NCI-H1417 treated with DMSO at 0.1 percent for 48 hours (cell line): ENCODE measurements at places on chromosomes 7 and 10.

DNA sequence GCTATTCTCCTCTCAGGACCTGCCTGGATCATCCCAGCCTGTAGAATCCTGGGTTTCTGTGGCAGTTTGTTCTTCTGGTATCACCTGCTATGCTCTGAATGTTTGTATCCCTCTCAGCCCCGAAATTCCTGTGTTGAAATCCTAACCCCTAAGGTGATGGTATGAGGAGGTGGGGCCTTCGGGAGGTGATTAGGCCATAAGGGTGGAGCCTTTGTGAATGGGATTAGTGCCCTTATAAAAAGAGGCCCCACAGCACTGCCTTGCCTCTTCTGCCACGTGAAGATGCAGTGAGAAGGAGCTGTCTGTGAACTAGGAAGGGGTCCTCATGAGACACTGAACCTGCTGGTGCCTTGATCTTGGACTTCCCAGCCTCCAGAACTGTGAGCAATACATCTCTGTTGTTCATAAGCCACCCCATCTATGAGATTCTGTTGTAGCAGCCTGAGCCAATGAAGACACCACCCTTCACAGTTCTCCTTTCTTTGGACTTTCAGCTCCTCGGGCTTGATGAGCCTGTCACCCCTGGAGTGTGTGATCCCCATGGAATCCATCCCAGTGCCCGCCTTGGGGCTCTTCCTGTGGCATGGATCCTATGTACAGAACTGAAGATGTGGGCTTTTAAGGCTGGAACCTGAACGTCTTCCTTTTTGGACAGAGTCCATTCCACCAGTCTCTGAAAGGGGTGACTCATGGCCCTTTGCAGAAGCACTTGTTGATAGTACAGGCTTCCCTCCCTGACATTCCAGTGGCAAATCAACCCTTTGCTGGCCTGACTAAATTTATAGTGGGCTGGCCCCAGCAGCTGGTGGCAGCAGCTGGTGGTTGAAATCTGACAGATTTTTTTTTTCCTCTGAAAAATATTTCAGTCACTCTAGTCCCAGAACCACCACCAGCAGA lies 138.0 kb downstream of the TACC2 start:
- no peak for DNase-seq

- no peak for DNase-seq
These were observed 50.8 kb downstream of the GSDME start for GRCh38 chr7:24706211-24707170.

DNA sequence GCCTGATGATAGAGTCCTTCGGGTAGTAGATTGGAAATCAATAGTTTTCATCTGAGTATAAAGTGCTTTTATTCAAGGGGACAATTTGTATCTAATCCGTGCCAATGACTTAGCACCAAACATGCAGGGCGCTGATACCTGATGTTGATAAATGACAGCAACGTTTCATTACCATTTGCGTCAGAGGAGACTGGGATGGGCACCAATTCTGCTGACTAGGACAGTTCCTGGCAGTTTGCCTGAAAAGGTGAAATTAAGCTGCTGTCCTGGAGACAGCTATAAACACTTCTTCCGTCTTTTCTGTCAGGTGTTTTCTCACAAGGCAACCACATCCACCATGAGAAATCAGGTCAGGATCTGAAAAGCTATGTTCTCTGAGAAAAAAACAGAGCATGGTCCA lies 1136.4 kb downstream of the TYW1 start:
- DNase-seq = no peak

- DNase-seq = no peak
These were observed 537.1 kb upstream of the FOXK1 start for GRCh38 chr7:4144811-4145510.

GRCh38 chr7:117090791-117091190 lies 137.5 kb downstream of the ST7 start:
- no peak for DNase-seq

GRCh38 chr7:125926621-125927020 lies 997.0 kb upstream of the POT1 start:
- no peak for DNase-seq

DNA sequence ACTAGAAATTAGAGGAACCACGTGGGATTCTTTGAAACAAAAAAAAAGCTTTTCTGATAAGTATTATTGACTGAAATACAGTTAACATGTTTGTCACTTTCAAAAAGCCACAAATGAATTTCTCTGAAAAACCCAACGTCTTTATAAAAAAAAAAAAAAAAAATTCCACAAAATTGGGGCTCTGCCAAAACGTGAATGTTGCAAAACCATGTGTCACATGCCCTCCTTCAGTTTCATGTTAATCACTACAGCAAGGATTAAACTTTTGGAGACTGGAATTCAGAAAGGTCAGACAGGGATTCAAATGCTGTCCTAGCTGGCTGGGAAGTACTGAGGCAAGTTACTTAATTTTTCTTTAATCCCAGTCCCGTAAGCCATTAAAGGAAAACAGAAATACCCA lies 278.0 kb upstream of the KLF14 start:
- no peak for DNase-seq

GRCh38 chr7:147992698-147993097 lies 597.9 kb upstream of the C7orf33 start:
- DNase-seq = no peak

DNA sequence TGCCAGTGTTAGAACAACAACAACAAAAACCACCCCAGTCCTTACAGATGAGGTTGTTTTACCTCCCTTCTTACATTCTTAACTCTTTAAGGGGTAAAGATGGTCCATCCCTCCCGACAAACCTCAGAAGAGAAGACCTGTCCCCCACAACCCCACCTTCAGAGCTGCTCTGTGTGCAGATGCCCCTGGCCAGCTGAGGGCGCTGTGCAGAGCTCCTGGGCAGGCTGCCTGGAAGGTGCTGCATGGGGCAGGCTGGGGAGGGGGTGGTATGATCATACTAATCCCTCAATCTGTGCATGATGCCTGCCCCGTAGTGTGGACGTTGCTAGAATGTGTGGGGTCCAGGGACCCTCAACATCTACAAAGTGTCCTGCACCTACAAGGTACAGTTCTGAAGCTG lies 387.1 kb downstream of the INHBA start:
- no peak for DNase-seq

- DNase-seq = no peak
These were observed 209.8 kb downstream of the ZNF33B start for GRCh38 chr10:42428534-42428933.

- DNase-seq = no peak
These were observed 106.4 kb upstream of the TCF7L2 start for GRCh38 chr10:112843623-112844022.

DNA sequence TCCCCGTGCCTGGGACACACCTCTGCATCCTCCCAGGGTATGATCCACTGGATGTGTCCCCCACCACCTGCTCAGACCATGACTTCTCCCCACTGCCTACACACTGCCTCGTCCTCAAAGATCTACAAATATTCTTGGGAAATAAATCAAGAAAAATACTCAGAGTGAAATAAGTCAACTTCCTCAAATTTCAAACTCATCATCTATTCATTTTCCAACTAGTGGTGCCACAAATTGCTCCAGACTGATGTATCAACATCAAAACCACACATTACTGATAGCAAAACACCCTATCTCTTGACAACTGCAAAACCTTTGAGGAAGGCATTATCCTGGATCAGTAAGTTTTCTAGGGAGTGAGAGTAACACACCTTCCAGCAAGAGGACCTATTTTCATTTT lies 87.7 kb downstream of the GRB10 start:
- no peak for DNase-seq

DNA sequence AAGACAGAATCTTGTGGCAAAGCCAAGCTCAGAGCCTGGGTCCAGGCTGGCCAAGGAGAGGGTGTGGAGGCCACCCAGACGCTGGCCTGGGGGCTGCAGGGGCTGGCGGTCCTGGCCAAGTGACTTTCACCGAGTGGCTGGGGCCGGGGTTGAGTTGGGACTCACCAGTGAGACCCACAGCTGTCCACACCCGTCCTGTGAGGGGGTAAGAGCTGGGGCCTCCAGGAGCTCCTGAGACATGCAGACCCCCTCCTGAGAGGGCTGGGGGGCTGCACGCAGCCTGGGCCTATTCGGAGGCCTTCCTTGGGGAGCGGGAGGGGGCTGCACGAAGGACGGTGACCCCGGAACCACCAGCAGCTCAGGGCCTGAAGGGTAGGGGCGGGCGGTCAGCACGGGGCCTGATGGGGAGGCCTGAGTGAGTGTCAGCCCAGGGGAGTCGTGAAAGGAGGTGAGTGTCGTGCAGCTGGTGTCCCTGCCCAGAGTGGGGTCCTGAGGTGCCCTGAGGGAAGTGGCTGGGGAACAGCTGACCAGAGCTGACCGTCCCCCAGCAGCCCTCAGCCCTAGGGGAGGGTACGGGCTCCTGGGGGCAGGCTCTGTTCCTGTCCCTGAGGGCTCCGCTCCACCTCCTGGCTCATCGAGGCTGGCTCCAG lies 100.9 kb downstream of the FOXL3 start:
- no peak for DNase-seq

DNA sequence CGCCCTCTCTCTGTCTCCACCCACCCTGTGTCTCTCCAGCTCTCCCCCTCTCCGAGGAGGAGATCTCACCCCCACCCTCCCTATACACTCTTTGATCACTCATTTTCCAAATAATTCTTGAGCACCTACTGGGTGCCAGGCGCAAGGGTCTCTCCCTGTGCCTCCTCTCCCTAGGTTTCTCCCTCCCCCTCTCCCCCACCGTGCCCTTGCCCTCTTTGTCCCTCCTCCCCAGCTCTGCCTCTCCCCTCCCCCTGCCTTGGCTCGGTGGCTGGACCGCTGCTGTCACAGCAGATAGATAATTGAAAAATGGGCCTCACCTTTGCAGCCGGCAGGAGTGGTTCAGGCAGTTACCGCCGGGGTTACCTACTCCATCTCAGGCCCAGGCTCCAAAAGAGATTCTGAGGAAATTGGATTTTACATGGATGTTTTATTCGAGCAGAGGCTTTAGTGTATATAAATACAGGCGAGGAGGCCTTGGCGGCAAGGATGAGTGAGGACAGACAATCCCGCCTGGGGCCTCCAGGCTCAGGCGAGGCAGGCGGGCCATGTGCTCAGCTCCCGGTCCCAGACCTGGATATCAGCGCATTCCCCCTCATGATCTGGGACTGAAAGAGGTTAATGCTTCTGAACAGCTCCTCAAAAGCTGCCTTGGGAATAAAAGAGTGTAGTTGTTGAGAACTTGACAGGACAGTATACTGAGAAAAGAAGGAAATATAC lies 60.8 kb upstream of the BTRC start:
- no peak for DNase-seq

DNA sequence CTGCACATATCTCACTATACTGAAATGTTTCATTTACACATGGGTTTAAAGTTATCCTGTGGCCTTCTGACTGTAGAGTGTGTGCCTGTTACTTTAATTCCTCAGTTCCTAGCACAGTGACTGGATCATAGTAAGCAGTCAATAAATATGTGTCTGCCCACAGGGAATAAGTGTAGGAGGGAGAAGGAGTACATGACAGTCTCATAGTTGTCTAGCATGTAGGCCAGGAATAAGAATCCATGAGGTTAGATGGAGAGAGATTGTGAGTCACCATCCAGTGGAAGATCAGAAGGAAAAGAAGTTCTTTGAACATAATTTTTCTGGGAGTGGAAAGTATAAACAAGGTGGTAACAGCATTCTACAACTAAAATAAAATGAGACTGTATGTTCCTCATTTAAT lies 36.6 kb upstream of the SEMA3A start:
- DNase-seq = no peak

GRCh38 chr7:110204527-110204926 lies 886.4 kb upstream of the LRRN3 start:
- no peak for DNase-seq

- DNase-seq = no peak
These were observed 64.0 kb downstream of the DLG5 start for GRCh38 chr10:77862595-77862994.

GRCh38 chr10:7795605-7796004 lies 7.6 kb downstream of the ATP5F1C start:
- no peak for DNase-seq

- DNase-seq = no peak
These were observed 68.2 kb downstream of the ASB13 start for GRCh38 chr10:5598085-5598690.

- no peak for DNase-seq
These were observed 3.7 kb upstream of the WASL start for GRCh38 chr7:123752534-123752933.
